Right renal cortex interstitium (tissue), 3 donors: ENCODE measurements at places on chromosomes 12 and 14.

DNA sequence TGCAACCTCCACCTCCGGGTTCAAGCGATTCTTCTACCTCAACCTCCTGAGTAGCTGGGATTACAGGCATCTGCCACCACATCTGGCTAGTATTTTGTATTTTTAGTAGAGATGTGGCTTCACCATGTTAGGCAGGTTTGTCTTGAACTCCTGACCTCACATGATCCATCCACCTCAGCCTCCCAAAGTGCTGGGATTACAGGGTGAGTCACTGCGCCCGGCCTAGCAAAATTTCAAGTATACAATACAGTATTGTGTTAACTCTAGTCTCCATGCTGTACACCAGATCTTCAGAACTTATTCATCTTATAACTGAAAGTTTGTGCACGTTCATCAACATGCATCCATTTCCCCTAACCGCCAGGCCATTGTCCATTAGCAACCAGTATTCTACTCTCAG is 115.1 kb upstream of the MDGA2 start:
- no peak for DNase-seq

DNA sequence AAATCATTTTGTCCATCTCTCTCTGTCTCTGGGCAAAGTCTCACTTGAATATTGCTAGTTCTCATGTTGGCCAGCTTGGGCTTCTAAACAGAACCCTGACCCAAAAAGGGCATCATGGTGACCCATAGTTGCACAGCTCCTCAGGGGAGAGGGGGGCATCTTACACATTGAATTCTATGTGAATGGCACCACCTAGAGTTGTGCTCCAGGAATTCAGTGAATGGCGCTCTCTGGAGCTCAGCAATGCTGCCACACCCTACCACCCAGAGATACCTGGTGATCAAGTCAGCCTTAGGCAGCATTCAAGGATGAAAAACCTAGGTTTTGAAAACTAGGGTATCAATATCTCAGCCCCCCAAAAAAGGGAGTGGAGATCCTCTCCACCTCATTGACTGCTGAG is 50.6 kb downstream of the SMUG1 start:
- DNase-seq = no peak

DNA sequence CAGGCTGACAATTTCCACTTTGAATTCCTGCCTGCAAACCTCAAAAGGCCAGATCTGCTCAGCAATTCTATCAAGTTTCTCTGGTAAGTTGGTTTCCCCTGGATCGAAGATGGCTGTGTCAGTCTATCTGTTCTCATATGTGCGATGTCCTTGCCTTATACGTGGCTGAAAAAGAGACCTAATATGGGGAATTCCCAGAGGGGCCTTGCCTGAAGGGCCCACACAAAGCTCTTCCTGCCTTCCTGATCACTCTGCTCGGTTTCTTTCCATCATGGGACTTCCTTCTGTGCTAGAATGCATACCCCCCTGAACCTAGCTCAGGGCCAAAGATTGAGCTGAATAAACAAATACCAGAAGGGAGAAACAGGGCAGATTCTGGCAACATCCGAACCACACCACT is 13.2 kb downstream of the TCL1B start:
- no peak for DNase-seq

DNA sequence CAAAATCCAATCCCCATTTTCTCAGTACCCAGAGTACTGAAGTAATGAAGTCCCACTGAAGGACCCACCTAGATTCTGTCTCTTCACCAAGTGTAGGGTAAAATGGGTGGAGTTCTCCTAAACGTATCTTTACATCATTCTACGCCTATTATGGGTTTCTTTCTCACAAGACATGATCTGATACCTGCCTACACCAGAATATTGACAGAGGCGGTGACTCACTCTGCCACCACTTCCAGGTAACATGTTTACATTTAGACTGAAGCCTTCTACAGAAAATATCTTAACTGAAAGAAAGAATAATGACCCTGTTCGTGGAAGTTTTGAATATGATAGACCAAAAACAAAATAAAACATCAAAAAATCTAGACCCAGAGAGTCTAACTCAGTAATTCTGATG is 89.8 kb downstream of the BTG1 start:
- DNase-seq = no peak

GRCh38 chr12:130266751-130267150 is 70.9 kb upstream of the PIWIL1 start:
- no peak for DNase-seq

GRCh38 chr12:2813214-2814185 is 1.0 kb downstream of the ITFG2 start:
- DNase-seq = no peak

DNA sequence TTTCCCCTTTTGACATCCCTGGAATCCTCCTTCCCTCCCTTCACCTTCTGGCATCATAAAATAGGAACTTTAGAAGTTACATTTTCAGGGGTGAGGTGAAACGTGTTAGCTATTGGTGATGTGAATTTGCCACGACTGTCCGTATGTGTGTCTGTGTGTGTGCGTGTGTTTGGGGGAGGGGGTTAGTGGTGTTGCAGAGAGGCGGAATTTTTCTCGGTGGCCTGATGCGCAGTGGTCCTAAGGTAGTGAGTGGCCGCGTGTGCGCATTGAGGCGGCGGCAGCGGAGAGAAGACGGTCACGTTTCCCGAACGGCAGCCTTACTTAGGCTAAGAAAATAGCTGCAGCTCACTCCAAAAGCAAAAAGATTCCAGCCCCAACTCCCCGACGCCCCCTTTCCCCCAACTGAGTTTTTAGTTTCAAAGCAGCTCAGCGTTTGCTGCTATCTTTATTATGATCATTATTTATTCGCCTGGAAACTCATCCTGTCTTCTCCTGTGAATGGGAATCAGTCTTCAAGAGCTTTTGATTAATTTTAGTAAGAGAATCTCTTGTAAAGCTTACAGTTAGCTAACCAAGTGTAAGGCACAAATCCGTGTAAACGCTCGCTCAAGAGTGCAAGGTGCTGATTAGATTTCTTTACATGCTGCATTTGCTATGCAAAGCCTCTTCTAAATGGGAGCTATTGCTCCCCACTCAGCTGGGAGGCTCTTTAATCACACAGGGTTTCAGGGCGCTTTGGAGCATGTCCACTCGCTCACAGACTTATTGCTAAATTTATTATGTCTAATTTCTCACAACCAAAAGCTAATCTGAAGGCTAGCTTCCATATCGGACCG is 4.7 kb downstream of the FLRT2 start:
- DNase-seq = no peak

DNA sequence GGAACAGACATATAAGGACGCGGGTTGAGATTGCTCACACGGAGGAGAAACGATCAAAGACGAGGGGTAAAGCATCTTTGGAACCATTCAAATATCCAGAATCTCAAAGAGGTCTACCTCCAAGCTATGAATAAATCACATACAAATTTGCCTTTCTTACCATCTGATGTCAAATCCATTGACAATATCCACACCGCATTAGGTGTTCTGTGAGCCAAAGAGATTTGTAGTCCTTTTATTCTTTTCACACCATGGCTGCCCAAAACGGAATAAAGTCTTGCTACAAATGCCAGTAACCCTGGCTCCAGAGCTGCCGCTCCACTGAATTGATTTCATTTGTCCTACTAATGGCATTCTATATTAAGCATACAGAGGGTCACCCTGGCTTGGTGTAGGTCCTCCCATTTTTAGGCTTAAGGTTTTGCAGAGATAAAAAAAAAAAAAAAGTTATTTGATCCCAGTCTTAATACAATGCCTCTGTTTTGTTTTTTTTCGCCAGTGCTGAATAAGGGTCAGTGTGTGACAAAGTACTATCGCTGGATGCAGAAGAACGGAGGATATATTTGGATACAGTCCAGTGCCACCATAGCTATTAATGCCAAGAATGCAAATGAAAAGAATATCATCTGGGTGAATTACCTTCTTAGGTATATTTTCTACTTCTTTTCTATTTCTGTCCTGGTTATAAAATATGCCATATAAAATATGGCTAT is 157.3 kb downstream of the EGLN3 start:
- DNase-seq = no peak

GRCh38 chr14:31568671-31569070 is 7.5 kb downstream of the NUBPL start:
- no peak for DNase-seq

- no peak for DNase-seq
Observed at GRCh38 chr12:9759694-9760093, 1.0 kb downstream of the CD69 start.

GRCh38 chr12:108989376-108989775 is 31.5 kb downstream of the SVOP start:
- DNase-seq = no peak
